ENCODE measurements at places on chromosomes 6 and 20. TPM values are rescaled to one million over a fixed set of nuclear protein-coding genes. Genes with fewer than 3 reads are reported as not detected.

The ZNF341 gene
- 9.6 TPM for total RNA-seq

The TSHZ2 gene
- 0.23 TPM for total RNA-seq

The TDRD6 gene
- 0.07 TPM for total RNA-seq

GRCh38 chr6:156024339-156024738, 568.7 kb upstream of the NOX3 start:
- DNase-seq = no peak

- DNase-seq = no peak
Observed at GRCh38 chr6:88378639-88379038, 212.5 kb upstream of the CNR1 start.

DNA sequence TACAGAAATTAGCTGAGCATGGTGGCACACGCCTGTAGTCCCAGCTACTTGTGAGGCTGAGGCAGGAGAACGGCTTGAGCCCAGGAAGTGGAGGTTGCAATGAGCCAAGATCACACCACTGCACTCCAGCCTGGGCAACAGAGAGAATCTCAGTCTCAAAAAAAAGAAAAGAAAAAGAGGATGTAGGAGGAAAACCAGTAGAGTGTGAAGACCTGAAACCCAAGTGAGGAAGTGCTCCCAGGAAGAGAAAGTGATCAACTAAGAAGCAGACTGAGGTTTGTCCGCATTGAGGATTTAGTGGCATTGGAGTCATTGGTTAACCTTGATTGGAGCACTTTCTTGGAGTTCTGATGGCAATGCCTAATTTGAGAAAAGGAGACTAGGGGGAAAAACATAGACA, 20.6 kb upstream of the TASP1 start:
- no peak for DNase-seq

GRCh38 chr6:29107758-29108157, at the start of gene OR2J3:
Gene OR2J3 (plus strand): TSS chr6:29108058. CDS start chr6:29111891, 3,833 bp downstream.
- DNase-seq = no peak

The GCLC gene
- total RNA-seq = 47.1 TPM

DNA sequence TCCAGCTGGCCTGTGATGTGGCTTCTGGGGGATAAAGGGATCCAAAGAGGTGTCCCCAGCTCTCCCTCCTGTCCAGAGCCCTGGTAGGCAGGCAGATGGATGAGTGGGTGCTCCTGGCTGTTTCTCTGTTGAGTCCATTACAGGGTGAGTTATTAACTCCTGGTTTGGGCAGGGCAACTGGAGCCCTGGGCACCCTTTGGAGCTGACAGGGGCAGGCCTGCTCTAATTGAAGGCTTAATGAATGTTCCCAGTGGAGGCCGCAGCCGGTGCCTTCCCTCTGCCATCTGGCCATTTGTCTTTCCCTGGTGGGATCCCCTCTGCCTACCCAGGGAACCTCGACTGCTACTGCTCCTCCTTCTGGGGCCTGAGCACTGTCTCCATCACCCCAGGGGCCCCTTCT, 44.7 kb upstream of the MLN start:
- DNase-seq = no peak

DNA sequence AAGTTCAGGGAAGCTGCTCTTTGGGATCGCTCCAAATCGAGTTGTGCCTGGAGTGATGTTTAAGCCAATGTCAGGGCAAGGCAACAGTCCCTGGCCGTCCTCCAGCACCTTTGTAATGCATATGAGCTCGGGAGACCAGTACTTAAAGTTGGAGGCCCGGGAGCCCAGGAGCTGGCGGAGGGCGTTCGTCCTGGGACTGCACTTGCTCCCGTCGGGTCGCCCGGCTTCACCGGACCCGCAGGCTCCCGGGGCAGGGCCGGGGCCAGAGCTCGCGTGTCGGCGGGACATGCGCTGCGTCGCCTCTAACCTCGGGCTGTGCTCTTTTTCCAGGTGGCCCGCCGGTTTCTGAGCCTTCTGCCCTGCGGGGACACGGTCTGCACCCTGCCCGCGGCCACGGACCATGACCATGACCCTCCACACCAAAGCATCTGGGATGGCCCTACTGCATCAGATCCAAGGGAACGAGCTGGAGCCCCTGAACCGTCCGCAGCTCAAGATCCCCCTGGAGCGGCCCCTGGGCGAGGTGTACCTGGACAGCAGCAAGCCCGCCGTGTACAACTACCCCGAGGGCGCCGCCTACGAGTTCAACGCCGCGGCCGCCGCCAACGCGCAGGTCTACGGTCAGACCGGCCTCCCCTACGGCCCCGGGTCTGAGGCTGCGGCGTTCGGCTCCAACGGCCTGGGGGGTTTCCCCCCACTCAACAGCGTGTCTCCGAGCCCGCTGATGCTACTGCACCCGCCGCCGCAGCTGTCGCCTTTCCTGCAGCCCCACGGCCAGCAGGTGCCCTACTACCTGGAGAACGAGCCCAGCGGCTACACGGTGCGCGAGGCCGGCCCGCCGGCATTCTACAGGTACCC, at the start of gene ESR1:
TSS of gene ESR1 (plus strand) at position 170 of the 858 bp plus-strand sequence. CDS start at position 401, 231 bp downstream.
- DNase-seq = peak; percentile 71

- DNase-seq = no peak
Observed at GRCh38 chr6:85574932-85575598, 18.6 kb downstream of the SNX14 start.

GRCh38 chr6:46015119-46015968, at the start of gene CLIC5:
Gene CLIC5 (minus strand): TSS chr6:46015860. CDS start chr6:46015542, 318 bp downstream.
- DNase-seq = peak; percentile 43

The PPP1R3G gene
- 0.48 TPM for total RNA-seq

- DNase-seq = no peak
Observed at GRCh38 chr6:169220068-169220964, 33.3 kb downstream of the THBS2 start.

GRCh38 chr6:23783901-23784300, 342.1 kb upstream of the NRSN1 start:
- DNase-seq = no peak

DNA sequence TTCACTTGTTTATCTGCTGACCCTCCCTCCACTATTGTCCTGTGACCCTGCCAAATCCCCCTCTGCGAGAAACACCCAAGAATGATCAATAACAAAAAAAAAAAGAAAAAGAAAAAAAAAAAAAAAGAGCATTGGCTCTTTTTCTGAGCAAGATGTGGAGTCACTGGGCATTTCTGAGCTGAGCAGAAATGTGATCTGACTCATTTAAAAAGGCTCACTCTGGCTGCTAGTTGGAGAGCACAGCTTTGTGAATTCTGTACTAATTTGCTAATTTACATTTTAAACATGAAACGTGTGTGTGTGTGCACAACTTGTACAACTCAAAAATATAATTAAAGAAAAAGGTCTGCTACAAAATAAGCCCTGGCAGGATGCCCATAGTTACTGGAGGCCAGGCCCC, 20.2 kb downstream of the SCML4 start:
- no peak for DNase-seq

- no peak for DNase-seq
Observed at GRCh38 chr6:111121789-111122350, 34.6 kb downstream of the SLC16A10 start.

The SCRT2 gene
- total RNA-seq = 0.14 TPM

- DNase-seq = no peak
Observed at GRCh38 chr20:13068336-13068735, 59.6 kb downstream of the SPTLC3 start.

DNA sequence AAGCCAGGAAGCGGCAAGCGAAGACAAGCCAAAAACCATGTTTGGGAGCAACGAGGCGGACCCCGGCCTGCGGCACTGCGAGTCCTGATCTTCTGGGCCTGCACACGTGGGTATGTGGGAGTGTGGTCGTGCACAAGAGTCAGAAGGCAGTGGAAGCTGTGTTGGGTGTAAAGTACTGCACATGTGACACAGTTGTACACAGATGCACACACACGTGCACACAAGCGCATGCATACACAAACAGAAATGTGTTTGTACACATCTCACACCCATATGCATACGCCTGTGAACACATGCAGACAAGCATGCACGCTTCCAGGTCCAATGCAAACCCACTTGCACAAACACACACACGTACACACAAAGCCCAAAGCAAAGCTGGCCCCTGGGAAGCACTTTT, 52.6 kb upstream of the SLCO4A1 start:
- no peak for DNase-seq

- no peak for DNase-seq
Observed at GRCh38 chr20:9344083-9344920, 170.1 kb upstream of the LAMP5 start.

GRCh38 chr6:6516666-6517458, 71.7 kb upstream of the LY86 start:
- no peak for DNase-seq

GRCh38 chr6:2432292-2432691, 186.9 kb upstream of the GMDS start:
- DNase-seq = no peak

The ABHD16B gene
- not detected for total RNA-seq

The TRIM10 gene
- 0.22 TPM for total RNA-seq

DNA sequence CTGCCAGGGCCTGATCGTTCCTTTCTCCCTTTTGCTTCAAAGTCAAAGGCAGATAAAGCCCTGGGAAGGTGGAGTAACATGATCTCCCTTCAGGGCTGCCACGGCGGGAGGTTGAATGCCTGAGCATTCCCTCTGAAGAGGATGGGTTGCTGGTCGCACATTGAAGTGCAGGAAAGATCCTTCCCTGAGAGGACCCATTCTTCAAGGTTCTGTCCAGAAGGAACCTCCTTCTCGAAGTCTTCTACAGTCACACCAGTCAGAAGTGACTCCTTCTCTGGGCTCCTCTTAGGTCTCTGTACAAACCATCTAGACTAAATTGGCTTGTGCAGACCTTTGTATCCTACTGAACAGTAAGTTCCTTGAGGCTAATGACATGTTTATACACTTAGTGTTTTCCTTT, 192.6 kb upstream of the VGLL2 start:
- peak; percentile 69 for DNase-seq

- DNase-seq = no peak
Observed at GRCh38 chr6:129233458-129234134, 350.7 kb downstream of the LAMA2 start.

- no peak for DNase-seq
Observed at GRCh38 chr6:101799531-101799930, 406.0 kb downstream of the GRIK2 start.

The MAPK14 gene
- 34.7 TPM for total RNA-seq

DNA sequence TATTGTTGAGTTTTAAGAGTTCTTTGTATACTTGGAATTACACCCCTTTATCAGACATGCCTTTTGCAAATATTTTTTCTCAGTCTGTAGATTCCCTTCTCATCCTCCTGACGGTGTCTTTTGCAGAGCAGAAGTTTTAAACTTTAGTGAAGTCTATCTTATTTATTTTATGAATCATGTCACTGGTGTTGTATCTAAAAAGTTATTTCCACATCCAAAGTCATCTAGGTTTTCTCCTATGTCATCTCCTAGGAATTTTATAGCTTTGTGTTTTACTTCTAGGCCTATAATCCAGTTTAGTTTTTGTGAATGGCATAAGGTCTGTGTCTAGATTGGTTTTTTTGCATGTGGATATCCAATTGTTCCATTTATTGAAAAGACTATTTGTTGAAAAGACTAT, 271.3 kb downstream of the KIF16B start:
- DNase-seq = no peak

The CRISP2 gene
- not detected for total RNA-seq

- DNase-seq = no peak
Observed at GRCh38 chr6:156562019-156562418, 215.2 kb upstream of the ARID1B start.

- DNase-seq = no peak
Observed at GRCh38 chr6:33790379-33790778, 1.4 kb upstream of the LEMD2 start.

- DNase-seq = no peak
Observed at GRCh38 chr20:40304119-40304613, 384.9 kb downstream of the MAFB start.

GRCh38 chr20:57330998-57331397, 1.4 kb downstream of the SPO11 start:
- no peak for DNase-seq

GRCh38 chr20:60341062-60341461, 382.8 kb downstream of the CDH26 start:
- no peak for DNase-seq

The OR2H1 gene
- not detected for total RNA-seq

- no peak for DNase-seq
Observed at GRCh38 chr6:167796192-167796981, 30.3 kb upstream of the AFDN start.

The NHLRC1 gene
- 1.2 TPM for total RNA-seq

DNA sequence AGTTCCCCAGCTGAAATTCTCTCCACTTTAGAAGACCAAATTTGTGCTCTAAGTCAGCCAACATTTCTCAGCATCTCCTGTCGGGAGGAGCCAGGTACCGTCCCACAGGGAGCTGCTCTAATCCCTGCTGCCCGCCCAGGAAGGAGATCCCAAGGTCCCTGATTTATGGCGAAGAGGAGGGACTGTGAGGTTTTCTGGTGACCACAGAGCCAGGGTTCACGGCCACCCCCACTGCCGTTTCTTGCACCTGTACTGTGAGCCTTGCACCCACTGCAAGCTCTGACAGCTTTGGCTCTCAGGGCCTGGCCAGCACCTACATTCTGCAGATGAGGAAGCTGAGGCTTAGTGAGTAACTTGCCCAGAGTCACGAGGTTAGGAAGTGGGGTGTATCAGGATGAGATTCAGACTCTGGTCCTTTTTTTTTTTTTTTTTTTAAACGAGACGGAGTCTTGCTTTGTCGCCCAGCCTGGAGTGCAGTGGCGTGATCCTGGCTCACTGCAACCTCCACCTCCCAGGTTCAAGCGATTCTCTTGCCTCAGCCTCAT, 34.9 kb downstream of the FOXC1 start:
- DNase-seq = no peak

- peak; percentile 81 for DNase-seq
Observed at GRCh38 chr6:37210313-37210968, 40.5 kb downstream of the PIM1 start.

Measured in WTC11 (cell line).